ENCODE measurements at places on chromosomes 1 and 21.

- DNase-seq = no peak
These were observed 67.1 kb upstream of the GCLM start for GRCh38 chr1:93976291-93976690.

GRCh38 chr1:161128591-161129420 lies 3.7 kb downstream of the DEDD start:
- no peak for DNase-seq

- DNase-seq = no peak
These were observed 2.4 kb upstream of the ZRANB2 start for GRCh38 chr1:71083271-71083670.

GRCh38 chr1:215877452-215877951 lies 310.4 kb downstream of the KCTD3 start:
- no peak for DNase-seq

- DNase-seq = no peak
These were observed 44.2 kb upstream of the ETS2 start for GRCh38 chr21:38761531-38761930.

DNA sequence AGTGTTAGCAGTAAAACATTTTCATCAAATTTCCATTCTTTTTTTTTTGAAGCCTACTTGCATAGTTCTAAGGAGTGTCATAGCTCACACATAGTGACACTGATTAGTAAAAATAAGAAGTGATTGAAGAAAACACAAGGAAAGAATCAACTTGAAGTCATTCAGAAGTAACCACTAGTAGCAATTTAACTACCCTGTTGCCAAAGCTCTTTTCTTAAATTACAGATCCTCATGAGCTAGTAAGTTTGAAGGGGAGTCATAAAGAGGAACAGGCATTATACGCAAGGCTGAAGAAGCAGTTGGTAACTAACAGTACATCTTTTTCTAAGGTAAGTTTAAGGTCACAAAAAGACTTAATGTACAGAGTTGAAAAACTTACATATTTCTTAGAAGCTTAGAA lies 332.2 kb downstream of the CHRM3 start:
- no peak for DNase-seq

DNA sequence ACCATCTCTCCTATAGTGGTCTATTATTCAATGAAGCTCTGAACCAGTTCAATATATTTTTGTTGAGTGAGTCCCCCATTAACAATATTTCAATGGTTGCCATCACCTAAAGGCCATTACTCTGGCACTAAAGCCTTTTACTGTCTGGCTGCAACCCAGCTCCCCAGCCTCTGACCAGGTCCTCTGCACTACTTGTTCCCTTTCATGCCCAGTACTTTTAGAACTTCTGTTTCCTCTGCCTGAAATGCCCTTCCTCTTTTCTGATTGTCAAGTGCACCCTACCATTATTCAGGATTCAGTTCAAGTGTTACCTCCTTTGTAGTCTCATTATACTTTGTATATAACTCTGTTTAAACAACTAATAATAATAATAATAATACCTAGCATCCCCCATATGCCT lies 30.4 kb upstream of the ZFYVE9 start:
- no peak for DNase-seq
